ENCODE measurements at places on chromosomes 4 and X.

- H3K4me1 ChIP-seq: no peaks in the 10 kb centered on the region
- H3K27me3 ChIP-seq: no peaks in the 10 kb centered on the region
- H3K27ac ChIP-seq: no peak overlapping the region
- DNase-seq: no peak
- H3K4me3 ChIP-seq: no peak overlapping the region
These were observed 546.5 kb upstream of the GALNTL6 start for GRCh38 chr4:171266671-171267070.

- no peak for DNase-seq
- H3K4me3 ChIP-seq: no peak overlapping the region
- H3K36me3 ChIP-seq: no peaks in the 10 kb centered on the region
- H3K27ac ChIP-seq: no peak overlapping the region
- H3K27me3 ChIP-seq: no peaks in the 10 kb centered on the region
These were observed 114.2 kb downstream of the COMMD8 start for GRCh38 chr4:47349326-47349725.

DNA sequence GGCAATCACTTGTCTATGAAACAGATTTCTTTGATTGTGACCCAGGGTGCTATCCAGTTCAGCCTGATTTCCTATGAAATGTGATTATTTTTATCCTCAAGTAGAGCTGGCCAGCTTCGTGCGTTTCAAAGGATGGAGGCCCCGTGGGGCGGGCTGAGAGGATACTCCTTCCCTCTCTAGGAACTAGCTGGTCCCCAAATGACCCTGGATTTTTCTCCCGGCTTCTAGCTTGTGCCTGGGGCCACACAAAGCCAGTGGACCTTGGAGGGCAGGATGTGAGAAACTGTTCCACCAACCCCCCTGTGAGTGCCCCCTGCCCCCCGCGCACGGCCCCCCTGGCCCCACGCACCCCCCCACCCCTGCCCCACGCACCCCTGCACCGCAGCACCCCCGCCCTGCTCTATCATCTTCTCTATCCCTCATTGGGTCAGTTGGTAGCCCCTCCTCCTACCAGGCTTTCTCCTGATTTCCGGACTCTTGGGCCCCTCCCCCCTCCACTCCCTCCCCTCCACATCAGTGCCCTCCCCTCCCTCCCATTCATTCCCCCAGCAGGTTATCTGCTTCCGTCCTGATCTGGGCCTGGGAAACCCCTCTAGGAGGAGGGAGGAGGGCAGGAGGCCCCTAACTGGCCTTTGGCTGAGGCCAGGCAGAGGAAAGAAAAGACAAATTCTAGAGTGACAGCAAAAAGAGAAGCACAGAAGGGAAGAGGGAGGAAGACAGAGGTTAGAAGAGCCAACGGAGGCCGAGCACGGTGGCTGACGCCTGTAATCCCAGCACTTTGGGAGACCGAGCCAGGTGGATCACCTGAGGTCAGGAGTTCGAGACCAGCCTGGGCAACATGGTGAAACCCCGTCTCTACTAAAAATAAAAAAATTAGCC is 3.3 kb downstream of the XPNPEP2 start:
- no peak overlapping the region for H3K4me3 ChIP-seq
- H3K4me1 ChIP-seq: no peaks in the 10 kb centered on the region
- no peaks in the 10 kb centered on the region for H3K36me3 ChIP-seq
- H3K27ac ChIP-seq: no peak overlapping the region

DNA sequence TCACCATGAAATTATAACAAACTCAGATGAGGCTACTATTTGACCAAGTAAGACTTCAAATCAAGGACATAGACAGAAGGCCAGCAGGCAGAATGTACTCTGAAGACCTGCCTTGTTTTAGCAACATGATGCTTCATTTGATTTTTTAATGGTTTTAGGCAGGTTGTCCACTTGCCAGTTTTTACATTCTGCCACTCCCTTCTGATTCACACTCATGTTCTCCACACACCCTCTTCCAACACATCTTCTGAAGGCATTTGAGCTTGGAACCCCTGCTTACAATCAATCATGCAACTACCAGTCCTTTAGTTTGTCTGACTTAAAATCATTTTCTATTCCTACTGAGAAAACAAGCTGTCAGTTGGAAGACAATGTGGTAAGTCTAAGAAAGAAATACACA is 114.9 kb upstream of the SMIM31 start:
- no peak overlapping the region for H3K4me3 ChIP-seq
- no peak for DNase-seq
- H3K4me1 ChIP-seq: no peaks in the 10 kb centered on the region
- no peaks in the 10 kb centered on the region for H3K36me3 ChIP-seq
- H3K27me3 ChIP-seq: no peaks in the 10 kb centered on the region
- no peak overlapping the region for H3K27ac ChIP-seq

DNA sequence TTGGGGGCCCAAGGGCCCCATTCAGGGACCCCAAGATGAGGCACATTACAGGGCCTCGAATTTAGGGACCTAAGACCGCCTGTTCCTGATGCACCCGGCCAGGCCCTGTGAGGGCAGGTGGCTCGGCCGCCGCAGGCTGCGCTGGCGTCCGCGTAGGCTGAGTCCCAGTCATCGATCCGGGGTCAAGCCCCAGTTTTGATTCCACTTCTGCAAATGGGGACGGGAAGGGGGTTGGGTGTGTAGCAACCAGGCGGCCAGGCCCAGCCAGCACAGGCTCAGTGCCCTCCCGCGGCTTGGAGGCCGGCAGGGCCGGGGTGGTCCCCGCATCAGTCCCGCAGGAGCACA is 327 bp downstream of the PNPLA4 start:
- no peaks in the 10 kb centered on the region for H3K27me3 ChIP-seq
- peak overlapping the region; percentile 95 for H3K27ac ChIP-seq
- H3K36me3 ChIP-seq: peaks cover under 1% of the 10 kb centered on the region

- no peak overlapping the region for H3K4me3 ChIP-seq
- no peak overlapping the region for H3K27ac ChIP-seq
- H3K4me1 ChIP-seq: no peaks in the 10 kb centered on the region
- DNase-seq: no peak
- H3K36me3 ChIP-seq: no peaks in the 10 kb centered on the region
These were observed 103.3 kb upstream of the FAT1 start for GRCh38 chr4:186826846-186827533.

DNA sequence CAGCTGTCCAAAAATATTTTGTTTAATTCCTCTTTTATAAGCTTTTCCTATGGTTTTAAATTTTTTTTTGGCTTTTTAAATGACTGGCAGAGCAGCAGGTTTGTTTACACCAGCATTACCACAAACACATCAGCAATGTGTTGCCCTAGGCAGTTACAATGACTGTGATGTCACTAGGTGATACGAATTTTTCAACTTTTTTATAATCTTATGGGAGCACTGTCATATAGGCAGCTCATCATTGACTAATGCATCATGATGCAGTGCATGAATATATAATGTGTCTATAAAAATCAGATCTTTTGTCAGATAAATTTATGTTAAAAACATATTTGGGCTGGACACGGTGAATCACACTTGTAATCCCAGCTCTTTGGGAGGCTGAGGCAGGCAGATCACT is 231.6 kb upstream of the SLIT2 start:
- H3K4me3 ChIP-seq: no peak overlapping the region
- no peak overlapping the region for H3K27ac ChIP-seq
- H3K27me3 ChIP-seq: no peaks in the 10 kb centered on the region
- H3K4me1 ChIP-seq: no peaks in the 10 kb centered on the region
- no peak for DNase-seq

DNA sequence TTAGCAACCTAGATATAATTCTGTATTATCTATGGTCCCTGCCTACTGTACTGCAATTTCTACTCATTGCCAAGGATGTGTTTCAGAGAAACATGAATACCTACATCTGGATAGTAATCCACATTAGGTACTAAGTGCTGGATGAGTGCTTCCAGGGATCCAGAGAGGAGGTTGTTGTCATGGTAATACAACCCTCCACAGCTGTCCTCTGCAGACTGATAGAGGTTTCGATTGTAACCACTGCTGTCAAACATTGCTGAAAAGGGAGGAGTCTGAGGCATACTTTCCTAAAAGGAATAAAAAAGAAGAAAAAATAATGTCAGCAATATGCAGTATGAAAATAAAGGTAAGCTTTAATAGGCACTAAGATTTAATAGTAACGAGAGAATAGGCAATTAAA is 12.5 kb downstream of the RASGEF1B start:
- no peak overlapping the region for H3K27ac ChIP-seq
- peaks cover 2% of the 10 kb centered on the region for H3K36me3 ChIP-seq
- no peaks in the 10 kb centered on the region for H3K27me3 ChIP-seq
- H3K4me3 ChIP-seq: no peak overlapping the region

DNA sequence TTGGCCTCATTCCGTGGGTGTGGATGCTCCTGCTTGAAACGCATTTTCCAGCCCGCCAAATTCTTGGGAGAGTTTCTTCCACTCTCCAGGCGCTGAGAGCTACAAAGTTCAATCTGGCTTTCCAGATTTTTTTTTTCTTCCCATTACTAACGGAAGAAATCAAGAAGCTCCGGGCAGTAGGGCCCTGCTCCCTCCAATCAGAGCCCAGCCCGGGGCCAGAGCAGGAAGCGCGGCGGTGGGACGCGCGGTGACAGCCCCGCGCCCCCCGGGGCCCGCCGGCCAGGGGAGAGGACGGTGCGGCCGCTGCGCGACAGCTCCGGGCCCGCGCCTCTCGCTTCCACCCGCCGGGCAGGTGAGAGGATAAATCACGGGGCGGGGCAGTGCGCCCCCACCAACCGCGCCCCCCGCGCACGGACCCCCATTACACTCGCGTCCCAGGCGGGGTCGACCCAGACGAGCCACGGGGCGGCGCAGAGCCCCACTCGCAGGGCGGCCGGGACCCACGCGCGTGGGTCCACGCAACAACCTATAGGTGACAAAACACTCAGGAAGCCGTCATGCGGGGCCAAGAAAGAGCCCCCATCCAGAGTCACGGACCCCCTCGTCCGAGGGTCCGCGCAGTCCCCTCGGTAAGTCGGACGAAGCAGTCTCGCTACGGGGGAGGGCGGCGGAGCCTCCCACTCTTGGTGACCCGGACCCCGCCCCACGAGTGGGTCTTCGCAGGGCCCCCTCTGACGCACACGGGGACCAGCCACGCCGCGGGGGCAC is 868 bp downstream of the AFAP1 start:
- H3K4me1 ChIP-seq: peaks cover 18% of the 10 kb centered on the region
- H3K36me3 ChIP-seq: no peaks in the 10 kb centered on the region
- H3K4me3 ChIP-seq: peak overlapping the region; percentile 97
- DNase-seq: peak; percentile 58
- H3K27ac ChIP-seq: peak overlapping the region; percentile 84
- no peaks in the 10 kb centered on the region for H3K27me3 ChIP-seq

DNA sequence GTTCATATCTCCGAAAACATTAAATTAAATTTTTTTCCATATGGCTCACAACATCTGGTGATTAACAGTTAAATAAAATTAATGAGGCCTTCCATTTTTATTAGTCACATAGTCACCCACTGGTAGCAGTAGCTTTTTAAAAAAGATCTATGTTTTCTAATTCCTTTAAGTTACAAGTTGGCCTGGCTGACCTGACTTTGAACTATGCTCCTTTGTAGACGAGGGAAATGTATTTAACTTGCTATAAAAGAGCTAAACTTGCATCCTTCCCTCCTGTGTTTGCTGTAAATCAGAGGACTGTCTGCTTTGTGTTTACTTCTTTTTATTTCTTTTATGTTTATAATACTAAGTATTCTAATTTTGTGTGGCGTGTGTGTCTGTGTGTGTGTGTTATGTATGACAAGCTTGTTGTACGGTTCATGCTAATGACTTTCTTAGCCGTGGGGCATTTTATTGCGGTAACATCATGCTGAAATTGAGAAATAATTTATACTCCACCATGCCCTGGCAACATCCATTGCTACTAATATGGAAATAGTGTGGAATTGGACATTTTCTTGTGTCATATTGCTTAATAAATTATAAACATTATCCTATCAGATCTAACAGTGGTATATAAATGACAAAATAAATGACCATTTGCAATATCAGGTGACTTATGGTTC is 241.7 kb downstream of the SNCA start:
- no peaks in the 10 kb centered on the region for H3K36me3 ChIP-seq
- no peak for DNase-seq
- H3K4me3 ChIP-seq: no peak overlapping the region
- no peak overlapping the region for H3K27ac ChIP-seq

- peaks cover 45% of the 10 kb centered on the region for H3K4me1 ChIP-seq
- peak overlapping the region; percentile 76 for H3K27ac ChIP-seq
- no peaks in the 10 kb centered on the region for H3K27me3 ChIP-seq
- no peak for DNase-seq
These were observed 144.1 kb downstream of the SLC7A11 start for GRCh38 chr4:138097912-138098600.

GRCh38 chrX:153766098-153766817 is 2.2 kb downstream of the PLXNB3 start:
- no peak overlapping the region for H3K27ac ChIP-seq
- no peaks in the 10 kb centered on the region for H3K36me3 ChIP-seq
- no peak overlapping the region for H3K4me3 ChIP-seq
- peaks cover 5% of the 10 kb centered on the region for H3K4me1 ChIP-seq
- peak; percentile 13 for DNase-seq

- H3K4me1 ChIP-seq: no peaks in the 10 kb centered on the region
- DNase-seq: no peak
- no peaks in the 10 kb centered on the region for H3K36me3 ChIP-seq
- no peaks in the 10 kb centered on the region for H3K27me3 ChIP-seq
- H3K4me3 ChIP-seq: no peak overlapping the region
These were observed 184.0 kb upstream of the PGRMC2 start for GRCh38 chr4:128471576-128471975.

DNA sequence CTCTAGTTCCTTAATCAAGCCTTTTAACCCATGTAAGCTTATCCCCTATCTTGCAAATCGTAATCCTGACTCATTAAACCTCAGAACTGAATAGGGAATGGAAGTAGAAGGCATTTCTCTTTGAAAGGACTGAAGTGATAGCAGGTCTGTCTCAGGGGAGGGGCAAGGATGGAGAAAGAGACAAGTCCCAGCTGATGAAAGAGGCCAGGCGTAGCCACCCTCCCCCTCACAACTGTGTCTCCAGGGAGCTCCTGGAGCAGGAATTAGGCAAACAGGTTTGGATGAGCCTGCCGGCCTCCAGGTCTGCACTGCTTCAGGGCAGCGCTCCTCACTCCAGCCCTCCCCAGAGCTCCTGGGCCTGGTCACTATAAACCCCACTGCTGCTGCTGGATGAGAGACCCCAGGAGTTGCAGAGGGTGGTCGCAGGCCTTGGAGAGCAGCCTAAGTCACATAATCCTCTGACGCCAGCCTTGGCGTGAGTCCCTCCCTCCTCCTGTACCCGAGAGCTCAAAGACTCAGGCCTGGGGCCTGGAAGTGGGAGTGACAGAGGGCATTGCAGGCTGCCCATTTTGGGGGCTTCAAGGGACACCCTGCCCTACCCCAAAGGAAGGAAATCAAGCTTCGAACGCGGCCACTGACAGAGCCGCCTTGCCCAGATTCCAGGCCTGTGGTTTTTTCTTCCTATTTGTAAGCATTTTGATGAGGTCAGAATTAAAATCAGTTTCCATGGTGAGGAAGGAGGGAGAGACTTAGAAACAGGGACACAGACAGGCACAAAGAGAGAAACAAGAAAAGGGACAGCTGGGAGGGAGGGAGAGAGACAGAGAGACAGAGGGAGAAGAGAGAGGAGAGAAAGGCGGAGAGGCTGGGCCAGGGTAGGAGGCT is 21.2 kb upstream of the MSX1 start:
- H3K27me3 ChIP-seq: no peaks in the 10 kb centered on the region
- no peak overlapping the region for H3K4me3 ChIP-seq
- no peak overlapping the region for H3K27ac ChIP-seq
- no peaks in the 10 kb centered on the region for H3K36me3 ChIP-seq

- no peaks in the 10 kb centered on the region for H3K36me3 ChIP-seq
- no peaks in the 10 kb centered on the region for H3K27me3 ChIP-seq
- no peak overlapping the region for H3K27ac ChIP-seq
- peak; percentile 67 for DNase-seq
- H3K4me3 ChIP-seq: no peak overlapping the region
These were observed 65.6 kb downstream of the SYNPO2 start for GRCh38 chr4:118954246-118954645.

- H3K27me3 ChIP-seq: no peaks in the 10 kb centered on the region
- no peak overlapping the region for H3K4me3 ChIP-seq
These were observed 170.0 kb downstream of the SMIM20 start for GRCh38 chr4:26083987-26084386.

- H3K27me3 ChIP-seq: no peaks in the 10 kb centered on the region
- no peak for DNase-seq
- no peaks in the 10 kb centered on the region for H3K36me3 ChIP-seq
These were observed 30.5 kb upstream of the CT83 start for GRCh38 chrX:116493271-116493670.

All from cardiac muscle cell (in vitro differentiated cells and primary cell).